ENCODE measurements at places on chromosomes 16 and 17. TPM values are rescaled to one million over a fixed set of nuclear protein-coding genes. Genes with fewer than 3 reads are reported as not detected.

DNA sequence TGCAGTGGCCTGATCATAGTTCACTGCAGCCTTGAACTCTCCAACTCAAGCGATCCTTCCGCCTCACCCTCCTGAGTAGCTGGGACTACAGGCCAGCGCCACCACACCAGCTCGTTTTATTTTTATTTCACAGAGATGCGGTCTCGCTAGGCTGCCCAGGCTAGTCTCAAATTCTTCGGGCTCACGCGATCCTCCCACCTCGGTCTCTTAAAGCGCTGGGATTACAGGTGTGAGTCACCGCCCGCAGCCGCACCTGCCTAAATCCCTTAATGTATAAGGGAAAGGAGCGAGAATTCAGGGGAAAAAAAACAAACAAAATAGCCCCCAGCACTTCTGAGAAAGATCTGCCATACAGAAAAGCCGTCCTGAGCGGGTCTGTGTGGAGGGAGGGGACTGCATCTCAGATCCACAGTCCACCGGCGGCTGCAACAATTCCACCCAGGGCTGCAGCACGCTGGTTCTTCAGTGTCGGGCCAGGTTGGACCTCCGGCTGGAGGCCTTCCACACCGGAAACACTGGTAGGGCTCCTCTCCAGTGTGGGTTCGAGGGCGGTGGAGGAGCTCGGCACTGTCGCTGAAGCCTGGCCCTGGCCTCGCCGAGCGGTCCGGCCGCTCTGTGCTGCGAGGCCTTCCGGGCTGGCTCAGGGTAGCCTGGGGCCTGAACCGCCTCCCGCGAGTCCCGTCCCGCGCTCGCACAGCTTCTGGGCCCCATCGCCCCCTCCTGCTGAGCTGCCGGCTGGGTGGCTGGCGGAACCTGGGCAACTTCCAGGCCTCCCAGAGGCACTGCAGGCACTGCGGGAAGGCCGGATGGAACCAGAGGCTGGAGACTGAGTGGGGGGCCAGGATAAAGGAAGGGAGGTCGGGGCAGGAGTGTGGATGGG, 7.0 kb downstream of the ZNF843 start:
- no peak for DNase-seq
- H3K27ac ChIP-seq, result no peak overlapping the region
- H3K4me1 ChIP-seq, result no peaks in the 10 kb centered on the region
- H3K36me3 ChIP-seq, result no peaks in the 10 kb centered on the region
- H3K4me3 ChIP-seq, result no peak overlapping the region

DNA sequence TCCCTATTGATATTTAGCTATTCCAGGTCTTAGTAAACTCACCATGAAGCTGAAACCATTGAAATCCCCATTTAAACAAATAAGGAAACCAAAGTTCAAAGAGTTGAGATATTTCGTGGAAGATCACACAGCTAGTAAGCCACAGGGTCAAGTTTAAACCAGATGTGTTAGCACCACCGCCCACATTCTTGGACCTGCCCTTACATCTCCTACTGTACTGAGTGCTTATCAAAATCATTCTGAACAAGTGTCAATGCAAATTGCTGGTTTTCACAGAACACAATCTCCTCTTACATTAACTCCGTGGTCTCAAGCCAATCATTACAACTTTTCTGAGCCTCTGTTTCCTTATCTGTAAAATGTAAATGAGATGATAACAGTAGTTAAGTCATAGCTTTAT, 676.2 kb downstream of the CDH11 start:
- H3K4me3 ChIP-seq, result no peak overlapping the region
- H3K4me1 ChIP-seq, result no peaks in the 10 kb centered on the region
- H3K36me3 ChIP-seq, result no peaks in the 10 kb centered on the region
- no peak overlapping the region for H3K27ac ChIP-seq

DNA sequence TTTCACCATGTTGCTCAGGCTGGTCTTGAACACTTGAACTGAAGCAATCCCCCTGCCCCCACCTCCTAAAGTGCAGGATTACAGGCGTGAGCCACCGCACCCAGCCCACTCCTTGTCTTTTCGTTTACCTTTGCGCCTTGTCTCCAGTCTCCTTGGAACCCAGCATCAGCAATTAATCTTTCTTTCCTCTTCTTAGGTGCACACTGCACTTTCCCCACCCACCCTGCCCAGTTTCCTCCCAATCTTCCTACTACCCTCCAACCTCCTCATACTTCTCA, 1.5 kb upstream of the CLDN7 start:
- H3K27ac ChIP-seq, result peak overlapping the region; percentile 81
- peaks cover 3% of the 10 kb centered on the region for H3K36me3 ChIP-seq
- peaks cover 22% of the 10 kb centered on the region for H3K4me1 ChIP-seq

Gene SPAG9
- 144 TPM for total RNA-seq

Gene MEIOB
- not detected for total RNA-seq

Data from Panc1 (cell line).